ENCODE measurements at places on chromosomes 7 and 10.

GRCh38 chr10:13871011-13871410, 284.2 kb downstream of the PRPF18 start:
- no peak for DNase-seq

DNA sequence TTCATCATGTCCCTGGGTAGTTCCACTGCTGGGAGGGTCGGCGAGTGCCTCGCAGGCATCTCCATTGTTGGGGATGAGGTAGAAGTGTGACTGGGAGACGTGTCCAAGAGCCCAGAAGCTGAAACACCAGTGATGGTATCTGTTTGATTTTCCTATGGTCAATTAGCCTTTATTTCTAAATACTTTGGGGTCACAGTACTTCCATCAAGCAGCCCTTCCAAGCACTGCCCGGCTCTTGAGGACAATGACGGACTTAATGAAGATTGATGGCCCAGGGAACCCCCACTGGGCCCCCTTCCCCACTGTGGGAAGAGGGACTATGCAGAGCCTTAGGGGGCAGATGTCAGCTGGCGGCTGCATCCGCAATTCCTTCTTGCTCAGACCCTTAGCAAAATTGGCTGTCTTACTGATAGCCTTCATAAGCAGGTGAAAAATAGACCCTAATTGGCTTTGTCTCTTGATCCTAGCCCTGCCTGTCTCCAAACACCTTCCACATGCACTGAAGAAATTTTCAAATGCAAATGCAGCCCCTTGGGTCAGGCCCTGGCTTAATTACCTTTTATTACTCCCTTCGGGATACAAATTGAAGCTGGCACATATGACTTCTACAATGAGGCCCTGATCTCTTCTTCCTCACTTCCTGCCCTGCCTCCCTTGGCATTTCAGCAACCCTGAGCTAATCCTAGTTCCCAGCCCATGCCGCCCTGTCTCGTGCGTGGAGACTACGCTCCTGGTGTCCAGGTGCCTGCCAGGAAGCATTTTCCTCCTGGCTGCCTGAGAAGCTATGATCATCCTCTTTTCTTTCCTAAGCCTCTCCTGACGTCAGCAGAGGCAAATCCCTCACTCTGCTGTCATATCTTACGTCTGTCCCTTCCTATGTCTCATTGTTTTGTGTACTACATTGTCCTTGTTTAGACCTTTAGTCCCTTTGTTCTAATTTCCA, 124.5 kb upstream of the GDF10 start:
- DNase-seq: no peak

DNA sequence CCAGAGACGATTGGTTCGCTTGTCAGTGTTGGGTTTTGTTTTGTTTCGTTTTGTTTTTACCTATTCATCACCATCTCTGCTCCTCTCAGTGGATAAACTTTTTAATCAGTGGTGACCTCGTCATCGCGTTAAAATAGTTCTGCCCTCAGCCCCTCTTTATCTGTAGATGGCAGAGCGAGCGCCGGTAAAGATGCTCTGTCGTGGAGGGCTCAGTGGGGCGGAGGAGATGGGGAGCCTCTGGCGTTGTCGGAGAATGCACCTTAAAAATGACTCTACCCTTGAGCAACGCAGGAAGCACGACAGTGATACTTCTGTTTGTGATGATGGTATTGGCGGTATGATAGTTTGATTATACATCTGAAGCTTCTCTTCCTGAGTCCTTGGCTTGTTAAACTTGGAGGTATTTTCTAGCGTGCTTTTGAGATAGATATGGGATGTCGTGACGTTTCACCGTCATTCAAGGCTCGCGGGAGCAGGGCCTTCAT, 554 bp downstream of the CSGALNACT2 start:
- DNase-seq: peak; percentile 65

DNA sequence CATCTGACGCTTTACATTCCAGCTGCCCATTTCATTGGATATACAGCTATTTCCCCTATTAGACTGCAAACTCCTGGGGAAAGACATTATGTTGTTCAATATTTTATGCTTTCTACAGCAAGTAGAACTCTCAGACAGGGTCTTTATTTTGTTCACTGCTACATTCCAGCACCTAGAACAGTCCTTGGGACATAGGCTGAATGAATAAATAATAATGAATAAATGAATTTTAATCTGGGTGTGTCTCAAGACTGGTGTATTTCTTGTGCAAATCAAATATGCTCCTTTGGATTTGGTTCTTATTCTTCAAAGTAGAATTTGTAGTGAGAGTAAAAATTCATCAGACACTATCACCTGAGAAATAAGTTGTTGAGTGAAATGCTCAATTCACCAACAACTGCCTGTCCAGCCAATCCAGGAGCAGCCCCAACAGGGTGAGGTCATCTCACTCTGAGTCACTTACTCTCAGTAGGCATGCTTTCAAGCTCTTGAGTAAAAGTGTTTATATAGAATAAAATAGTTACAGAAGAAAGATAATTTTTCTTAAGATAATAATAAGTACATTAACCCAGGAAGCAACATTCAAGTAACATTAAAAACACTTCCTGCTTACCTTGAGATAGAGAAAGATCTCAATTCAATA, 287.5 kb upstream of the NPVF start:
- no peak for DNase-seq

GRCh38 chr10:6678211-6678803, 98.2 kb upstream of the PRKCQ start:
- peak; percentile 52 for DNase-seq

GRCh38 chr10:82390866-82391658, 516.1 kb downstream of the NRG3 start:
- DNase-seq: no peak

GRCh38 chr7:107661081-107661864, 645 bp downstream of the SLC26A4 start:
- DNase-seq: no peak

DNA sequence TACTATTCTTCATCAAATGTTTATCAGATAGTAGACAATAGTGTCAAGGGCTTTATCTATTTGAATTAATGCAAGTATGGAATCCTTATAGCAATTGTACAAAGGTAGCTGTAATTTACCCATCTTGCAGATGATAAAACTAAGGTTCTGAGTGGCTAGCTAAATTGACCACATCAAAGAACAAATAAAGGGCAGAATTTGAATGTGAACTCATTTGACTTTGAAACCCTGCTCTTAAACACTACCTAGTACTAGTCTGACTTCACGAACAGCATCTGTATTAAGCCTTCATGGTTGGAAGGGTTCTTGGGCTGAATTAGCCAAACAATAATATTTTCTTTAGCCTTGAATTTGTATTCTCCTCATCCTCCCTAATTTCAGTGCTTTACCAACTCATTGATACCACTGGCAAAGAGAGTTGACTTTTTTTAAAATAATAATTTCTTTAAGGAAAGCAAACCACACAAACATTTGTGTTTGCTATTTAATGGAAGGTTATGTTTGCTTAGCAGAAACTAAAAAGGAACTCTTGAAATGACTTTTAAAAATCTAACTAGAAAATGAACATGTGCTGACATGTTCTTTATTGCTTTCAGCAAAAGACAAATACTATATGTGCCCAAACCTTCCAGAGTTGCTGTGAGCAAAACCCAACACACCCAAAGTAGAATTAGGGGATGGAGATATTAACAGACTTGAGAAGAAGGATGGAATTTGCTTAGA, 322.6 kb downstream of the RNLS start:
- no peak for DNase-seq

GRCh38 chr7:101960985-101961708, 143.7 kb downstream of the CUX1 start:
- DNase-seq: no peak

All from immature natural killer cell (primary cell).